GM12878 (cell line): ENCODE measurements at places on chromosomes 5 and 9.

- DNase-seq, result no peak
Observed at GRCh38 chr5:5103245-5103644, 36.9 kb upstream of the ADAMTS16 start.

GRCh38 chr5:165560648-165561047 is 2055.2 kb downstream of the MAT2B start:
- DNase-seq, result no peak

DNA sequence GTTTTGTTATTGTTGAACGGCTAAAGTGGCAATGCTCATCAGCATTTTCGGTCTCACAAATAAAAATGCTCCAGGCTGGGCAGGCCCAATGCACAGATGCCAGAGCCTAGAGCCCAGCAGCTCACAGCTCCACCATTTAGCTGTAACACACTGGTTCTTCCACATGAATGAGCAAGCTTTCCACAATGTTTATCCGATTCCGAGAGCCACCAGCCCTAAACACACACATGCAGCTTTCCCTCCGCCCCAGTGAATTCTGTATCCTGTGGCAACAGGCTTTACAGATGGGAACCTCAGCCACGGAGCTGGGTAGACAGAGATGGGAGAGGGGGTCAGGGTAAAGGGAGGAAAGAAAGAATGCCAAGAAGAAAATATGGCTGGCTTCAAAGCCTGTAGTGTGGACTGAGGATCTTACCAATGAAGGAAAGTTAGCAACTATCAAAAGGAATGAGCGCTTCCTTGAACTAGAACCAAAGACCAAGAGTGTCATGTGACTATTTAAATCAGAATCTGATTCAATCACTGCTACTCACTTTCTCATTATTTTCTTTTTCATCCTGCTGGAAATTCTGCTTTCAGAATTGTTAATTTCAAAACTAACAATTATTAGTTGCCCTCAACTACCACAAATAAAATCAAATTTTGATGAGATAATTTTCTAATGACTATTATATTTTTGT is 77.1 kb downstream of the MRPS27 start:
- no peak for DNase-seq

DNA sequence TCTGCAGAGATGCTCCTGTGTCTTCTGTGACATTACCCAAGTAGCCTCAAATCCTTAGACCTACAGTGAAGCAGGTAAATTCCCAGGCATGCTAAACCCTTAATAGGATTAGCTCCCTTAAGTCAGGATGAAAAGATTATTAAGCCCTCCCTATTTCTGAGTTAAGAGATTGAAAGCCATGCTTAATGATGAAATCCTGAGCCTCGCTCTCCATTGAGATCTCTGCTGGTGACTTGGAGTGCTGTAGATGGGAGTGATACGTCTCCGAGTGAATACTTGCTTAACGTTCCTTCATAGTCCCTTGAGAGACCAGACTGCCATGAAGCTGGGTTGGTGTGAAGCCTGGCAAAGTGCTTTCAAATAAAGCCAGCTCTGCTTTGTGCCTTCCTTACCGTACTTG is 34.2 kb downstream of the AOPEP start:
- no peak for DNase-seq

GRCh38 chr5:103943230-103943629 is 380.6 kb upstream of the NUDT12 start:
- no peak for DNase-seq

- DNase-seq, result no peak
Observed at GRCh38 chr9:8287501-8287900, 487.9 kb upstream of the DMAC1 start.

DNA sequence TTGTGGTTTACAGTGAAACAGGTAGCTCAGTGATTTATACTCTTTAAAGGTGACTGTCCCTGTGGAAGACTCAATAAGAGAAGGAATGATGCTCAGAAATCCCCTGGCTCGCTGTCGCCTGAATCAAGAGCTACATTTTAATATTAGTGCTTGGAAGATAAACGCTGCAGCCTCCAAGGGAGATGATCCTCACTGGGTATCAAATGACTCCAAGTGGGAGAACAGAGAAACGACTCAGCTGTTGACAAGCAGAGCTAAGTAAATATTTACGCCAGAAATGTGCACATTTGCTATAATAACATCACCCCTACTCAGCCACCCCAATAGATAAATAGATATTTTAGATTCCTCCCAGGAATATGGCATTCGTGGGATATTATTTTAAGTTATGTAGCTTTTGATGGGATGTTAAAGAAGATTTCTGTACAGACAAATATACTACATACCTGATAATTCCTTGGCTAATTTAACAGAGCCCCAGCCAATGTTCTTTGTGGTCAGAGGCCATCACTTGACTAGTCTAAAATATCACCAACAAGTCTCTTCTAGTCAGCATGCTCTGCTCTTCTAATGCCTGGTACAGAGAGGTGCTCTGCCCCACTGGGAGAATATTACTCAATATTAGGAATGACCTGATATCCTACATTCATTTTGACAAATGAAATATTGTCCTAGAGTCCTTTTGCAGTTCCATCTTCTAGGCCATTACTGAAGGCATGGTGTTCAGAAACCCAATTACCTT is 18.3 kb upstream of the CCDC192 start:
- DNase-seq, result no peak

DNA sequence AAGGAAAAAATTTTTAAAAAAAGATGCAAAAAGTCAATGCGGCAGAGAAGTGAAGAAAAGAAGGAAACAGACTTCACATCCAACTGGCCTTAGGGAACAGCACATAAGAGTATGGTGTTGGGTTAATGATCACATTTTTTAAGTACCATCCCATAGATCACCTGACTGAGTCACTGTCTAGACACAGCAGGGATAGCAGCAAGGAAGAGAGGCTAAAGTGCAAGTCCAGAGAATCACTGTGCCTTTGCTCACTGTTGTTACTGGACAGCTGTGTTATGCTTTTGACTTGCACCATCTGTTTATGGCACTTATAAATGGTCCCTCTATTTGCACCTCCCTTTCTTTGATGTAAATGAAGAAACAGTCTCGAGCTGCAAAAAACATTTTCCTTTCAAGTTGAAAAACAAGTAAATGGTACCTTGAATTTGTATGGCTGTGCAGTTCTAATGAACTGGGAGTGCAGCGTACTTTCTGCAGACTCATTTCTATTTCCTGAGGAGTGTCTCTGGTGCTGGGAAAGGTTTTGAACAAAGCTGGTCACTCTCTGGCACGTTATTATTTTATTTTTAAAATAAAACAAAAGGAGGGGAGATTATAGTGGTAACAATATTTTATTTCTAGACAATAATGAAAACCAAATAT is 84.2 kb downstream of the TRPM6 start:
- no peak for DNase-seq

GRCh38 chr5:16740811-16741392 is 124.1 kb upstream of the RETREG1 start:
- DNase-seq, result no peak

DNA sequence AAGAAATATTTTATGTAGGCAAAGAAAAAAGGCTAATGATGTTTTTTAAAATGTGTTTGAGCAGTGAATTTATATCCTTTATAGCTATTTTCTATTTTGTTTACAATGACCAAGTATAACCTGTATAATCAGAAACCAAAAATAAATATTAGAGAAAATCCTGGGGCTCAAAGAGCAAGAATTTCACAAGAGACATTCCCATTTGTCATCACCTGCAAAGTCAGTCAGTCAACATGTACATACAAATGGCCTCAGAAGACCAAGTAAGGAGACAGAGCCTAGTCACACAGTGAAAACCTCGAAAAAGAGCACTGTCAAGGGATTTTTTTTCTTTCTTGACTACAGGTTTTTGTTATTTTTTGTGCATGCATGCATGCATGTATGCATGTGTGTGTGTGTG is 231.4 kb downstream of the GLIS3 start:
- no peak for DNase-seq

DNA sequence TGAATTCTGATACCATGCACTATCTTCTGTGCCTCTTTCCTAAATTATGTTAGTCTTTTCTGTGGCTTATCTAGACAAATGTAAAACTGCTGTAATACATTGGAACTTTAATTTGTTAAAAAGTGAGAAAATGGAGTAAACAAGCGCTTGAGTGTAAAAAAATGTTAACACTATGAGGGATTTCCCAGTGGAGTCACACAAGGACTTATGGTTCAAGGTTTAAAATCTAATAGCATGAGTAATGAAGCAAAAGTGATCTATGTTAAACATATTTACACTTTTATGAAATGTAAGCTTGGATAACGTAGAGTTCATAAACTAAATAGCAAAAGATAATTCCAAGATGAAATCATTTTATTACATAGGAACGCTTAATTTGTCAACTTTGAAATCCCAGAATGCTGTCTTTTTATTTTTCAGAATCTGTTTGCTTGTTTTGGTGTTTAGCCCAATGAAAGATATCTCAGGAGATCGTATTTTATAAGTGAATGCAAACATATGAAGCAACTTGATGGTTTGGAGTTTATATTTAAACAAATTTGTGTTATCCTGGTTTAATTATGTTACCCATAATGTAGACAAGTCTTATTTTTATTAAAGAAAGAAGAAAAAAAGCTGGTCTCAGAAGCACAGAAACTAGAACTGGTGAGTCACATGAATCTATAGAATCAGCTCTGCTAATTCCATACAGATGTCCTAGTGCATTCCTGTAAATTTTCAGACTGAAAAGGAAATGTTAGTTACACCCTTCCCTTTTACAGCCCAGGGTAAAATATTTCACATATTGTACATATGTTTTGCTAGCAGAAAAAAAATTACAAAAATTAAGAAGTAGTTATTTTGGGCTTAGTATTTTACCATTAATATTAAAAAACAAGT is 34.2 kb upstream of the FBN2 start:
- DNase-seq, result no peak

- DNase-seq, result no peak
Observed at GRCh38 chr5:142544071-142544753, 141.7 kb downstream of the FGF1 start.

GRCh38 chr9:85944672-85945071 is 3.7 kb downstream of the NAA35 start:
- no peak for DNase-seq

DNA sequence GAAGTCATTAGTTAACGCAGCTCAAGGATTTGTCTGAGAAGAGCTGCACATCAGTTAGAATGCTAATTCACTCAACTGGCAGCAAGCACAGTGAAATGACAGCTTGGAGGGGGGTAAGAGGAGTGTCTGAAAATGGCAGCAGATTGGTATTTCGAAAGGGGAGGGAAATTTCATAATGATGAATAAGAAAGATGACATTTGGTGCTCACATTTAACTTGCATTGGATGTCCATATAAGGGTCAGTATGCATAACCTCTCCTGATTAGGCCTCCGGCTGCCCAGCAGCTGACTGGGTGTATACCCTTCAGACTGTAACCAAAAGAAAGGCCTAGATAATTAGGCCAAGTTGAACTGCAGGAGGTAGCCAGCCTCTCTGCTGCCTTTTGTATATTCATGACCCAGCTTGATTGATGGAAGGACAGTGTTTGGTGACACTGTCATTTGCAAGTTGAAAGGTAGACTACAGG is 131.0 kb downstream of the PBX3 start:
- DNase-seq, result no peak

GRCh38 chr5:373710-374602 is 52.4 kb downstream of the AHRR start:
- DNase-seq, result no peak

DNA sequence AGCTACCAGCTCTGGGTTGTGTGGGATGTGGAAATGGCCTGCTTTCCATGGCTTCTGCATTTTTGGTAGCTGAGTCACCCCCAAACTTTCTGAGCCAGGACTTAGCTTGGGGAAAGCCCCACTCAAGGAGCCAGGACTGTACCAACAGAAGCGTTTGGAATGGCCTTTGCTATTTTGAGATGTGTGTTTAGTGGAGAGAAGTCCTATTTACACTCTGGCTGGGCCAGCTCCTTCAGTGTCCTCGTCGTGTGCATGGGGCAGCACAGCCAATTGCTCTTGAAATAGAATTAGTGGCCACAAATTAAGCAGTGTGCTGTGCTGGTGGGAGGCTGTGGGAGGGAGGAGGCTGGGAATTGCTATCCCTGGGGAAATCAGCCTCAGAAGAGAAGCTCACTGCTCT is 51.6 kb downstream of the ENTREP1 start:
- DNase-seq, result no peak

DNA sequence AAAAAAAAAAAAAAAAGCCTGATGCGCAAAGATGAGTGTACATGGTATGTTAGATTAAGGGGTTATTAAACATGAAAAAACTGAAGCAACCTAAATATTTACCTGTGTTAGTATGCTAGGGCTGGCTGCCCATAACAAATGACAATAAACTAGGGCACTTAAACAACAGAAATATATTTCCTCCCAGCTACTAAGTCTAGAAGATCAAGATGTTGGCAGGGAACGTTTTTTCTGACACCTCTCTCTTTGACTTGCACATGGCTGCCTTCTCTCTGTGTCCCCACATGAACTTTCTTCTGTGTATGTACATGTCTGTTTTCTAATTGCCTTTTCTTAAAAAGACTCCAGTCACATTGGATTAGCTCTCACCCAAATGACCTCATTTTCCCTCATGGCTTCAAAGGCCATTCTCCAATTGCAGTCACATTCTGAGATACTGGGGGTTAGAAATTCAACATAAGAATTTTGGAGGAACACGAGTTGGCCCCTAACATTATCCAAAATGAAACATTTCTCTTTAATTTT is 694.5 kb downstream of the CDH9 start:
- DNase-seq, result no peak

DNA sequence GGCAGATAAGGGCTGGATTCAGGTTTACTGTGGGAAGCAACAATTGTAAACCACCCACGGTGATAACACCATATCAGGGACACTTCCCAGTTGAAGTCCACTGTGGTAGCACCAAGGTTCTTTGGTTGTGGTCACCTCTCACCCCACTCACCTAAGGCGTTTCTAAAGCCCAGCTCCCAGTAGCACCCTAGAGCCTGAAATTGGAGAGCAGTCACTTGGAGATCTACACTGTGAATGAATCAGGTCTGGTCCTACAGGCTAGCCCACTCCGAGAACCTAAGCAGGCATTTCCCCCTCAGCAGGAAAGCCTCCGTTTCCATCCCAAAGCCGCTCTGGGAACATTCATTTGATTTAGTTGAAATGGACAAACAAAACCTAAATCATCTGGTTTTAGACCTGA is 191.3 kb downstream of the TTC39B start:
- DNase-seq, result no peak

GRCh38 chr5:154818471-154819116 is 31.8 kb downstream of the FAXDC2 start:
- DNase-seq, result no peak

- DNase-seq, result no peak
Observed at GRCh38 chr9:127273326-127273725, 8.8 kb downstream of the GARNL3 start.

- no peak for DNase-seq
Observed at GRCh38 chr5:130234816-130235215, 330.6 kb downstream of the CHSY3 start.

- DNase-seq, result no peak
Observed at GRCh38 chr9:34956648-34957047, 1.4 kb upstream of the PHF24 start.

GRCh38 chr5:55577353-55578060 is 42.7 kb upstream of the PLPP1 start:
- no peak for DNase-seq
